Esophagus muscularis mucosa (tissue), 4 donors: ENCODE measurements at places on chromosomes 5 and 9. TPM values are rescaled to one million over a fixed set of nuclear protein-coding genes. Genes with fewer than 3 reads are reported as not detected.
A peak's percentile ranks its signal among the peaks of the same experiment; 100 is the strongest.

GRCh38 chr9:113536483-113537228, 73.1 kb downstream of the RGS3 start:
- peaks cover 47% of the 10 kb centered on the region for H3K4me1 ChIP-seq
- DNase-seq: no peak
- H3K36me3 ChIP-seq: peaks cover 68% of the 10 kb centered on the region
- H3K27me3 ChIP-seq: no peaks in the 10 kb centered on the region
- peak overlapping the region; percentile 55 for H3K27ac ChIP-seq

DNA sequence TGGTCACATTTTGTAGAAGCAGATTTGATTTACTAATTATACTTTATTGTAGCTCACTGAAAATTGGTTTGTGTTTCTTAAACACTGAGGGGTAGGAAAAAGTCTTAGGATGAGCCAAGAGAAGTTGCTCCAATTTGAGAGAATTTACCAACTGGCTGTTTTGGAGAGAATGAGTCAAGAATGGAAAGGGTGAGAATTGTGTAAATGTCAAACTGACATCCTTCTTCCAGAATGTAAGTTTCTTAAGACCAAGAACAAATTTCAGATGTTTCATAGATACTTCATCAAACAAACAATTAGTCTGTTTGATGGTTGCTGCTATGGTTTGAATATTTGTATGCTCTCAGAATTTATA, 106.2 kb upstream of the TXNDC8 start:
- no peaks in the 10 kb centered on the region for H3K4me1 ChIP-seq
- H3K27me3 ChIP-seq: no peaks in the 10 kb centered on the region
- no peaks in the 10 kb centered on the region for H3K36me3 ChIP-seq
- DNase-seq: no peak
- no peak overlapping the region for H3K4me3 ChIP-seq

- H3K36me3 ChIP-seq: no peaks in the 10 kb centered on the region
- no peaks in the 10 kb centered on the region for H3K27me3 ChIP-seq
- no peaks in the 10 kb centered on the region for H3K4me1 ChIP-seq
- no peak overlapping the region for H3K4me3 ChIP-seq
Measured at GRCh38 chr5:2297991-2298390, 415.3 kb upstream of the IRX4 start.

DNA sequence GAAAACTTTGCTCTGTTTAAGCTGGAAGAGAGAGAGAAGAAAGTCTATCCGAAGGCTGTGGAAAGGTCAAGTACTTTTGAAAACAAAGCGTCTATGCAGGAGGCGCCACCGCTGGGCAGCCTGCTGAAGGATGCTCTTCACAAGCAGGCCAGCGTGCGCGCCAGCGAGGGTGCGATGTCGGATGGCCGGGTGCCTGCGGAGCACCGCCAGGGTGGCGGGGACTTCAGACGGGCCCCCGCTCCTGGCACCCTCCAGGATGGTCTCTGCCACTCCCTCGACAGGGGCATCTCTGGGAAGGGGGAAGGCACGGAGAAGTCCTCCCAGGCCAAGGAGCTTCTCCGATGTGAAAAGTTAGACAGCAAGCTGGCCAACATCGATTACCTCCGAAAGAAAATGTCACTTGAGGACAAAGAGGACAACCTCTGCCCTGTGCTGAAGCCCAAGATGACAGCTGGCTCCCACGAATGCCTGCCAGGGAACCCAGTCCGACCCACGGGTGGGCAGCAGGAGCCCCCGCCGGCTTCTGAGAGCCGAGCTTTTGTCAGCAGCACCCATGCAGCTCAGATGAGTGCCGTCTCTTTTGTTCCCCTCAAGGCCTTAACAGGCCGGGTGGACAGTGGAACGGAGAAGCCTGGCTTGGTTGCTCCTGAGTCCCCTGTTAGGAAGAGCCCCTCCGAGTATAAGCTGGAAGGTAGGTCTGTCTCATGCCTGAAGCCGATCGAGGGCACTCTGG, 32.6 kb downstream of the CD180 start:
- H3K4me1 ChIP-seq: no peaks in the 10 kb centered on the region
- H3K4me3 ChIP-seq: no peak overlapping the region

GRCh38 chr9:21086538-21086937, 8.8 kb upstream of the IFNB1 start:
- H3K27me3 ChIP-seq: no peaks in the 10 kb centered on the region
- DNase-seq: no peak
- no peaks in the 10 kb centered on the region for H3K36me3 ChIP-seq
- no peaks in the 10 kb centered on the region for H3K4me1 ChIP-seq
- H3K4me3 ChIP-seq: no peak overlapping the region

- H3K4me3 ChIP-seq: no peak overlapping the region
- no peaks in the 10 kb centered on the region for H3K4me1 ChIP-seq
- H3K27me3 ChIP-seq: no peaks in the 10 kb centered on the region
- DNase-seq: no peak
- H3K36me3 ChIP-seq: no peaks in the 10 kb centered on the region
Measured at GRCh38 chr5:145446412-145446811, 388.7 kb downstream of the PRELID2 start.

GRCh38 chr5:107320846-107321245, 349.9 kb downstream of the EFNA5 start:
- H3K36me3 ChIP-seq: no peaks in the 10 kb centered on the region
- no peaks in the 10 kb centered on the region for H3K4me1 ChIP-seq
- no peaks in the 10 kb centered on the region for H3K27me3 ChIP-seq
- H3K4me3 ChIP-seq: no peak overlapping the region

- no peaks in the 10 kb centered on the region for H3K27me3 ChIP-seq
- peaks cover 15% of the 10 kb centered on the region for H3K4me1 ChIP-seq
- no peak for DNase-seq
- H3K27ac ChIP-seq: no peak overlapping the region
Measured at GRCh38 chr9:100600521-100601079, 22.7 kb downstream of the CAVIN4 start.

The PROB1 gene
- 5.1 TPM for total RNA-seq

The IL33 gene
- 127 TPM for total RNA-seq

The AGXT2 gene
- total RNA-seq: not detected
